Fibroblast of skin of right biceps (primary cell): ENCODE measurements at places on chromosomes 3 and 15.

DNA sequence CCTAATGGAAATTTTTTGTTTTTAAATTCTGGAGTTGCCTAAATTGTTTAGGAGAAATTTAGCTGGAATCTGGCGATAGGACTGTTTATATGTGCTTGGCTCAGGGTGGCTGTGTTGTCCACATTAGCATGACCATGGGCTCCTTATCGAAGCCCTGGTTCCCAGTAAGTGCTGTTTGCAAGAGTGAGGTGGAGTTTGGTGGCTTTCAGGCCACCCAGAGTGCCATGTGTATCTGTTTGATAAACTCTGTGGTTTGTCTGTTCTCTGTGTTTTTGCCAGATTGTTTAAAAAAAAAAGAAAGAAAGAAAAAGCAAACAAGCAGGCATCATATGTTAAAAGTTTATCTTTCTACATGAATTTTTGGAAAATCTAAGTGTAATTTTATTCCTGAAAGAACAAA lies 51.5 kb downstream of the PLCL2 start:
- DNase-seq, result no peak

DNA sequence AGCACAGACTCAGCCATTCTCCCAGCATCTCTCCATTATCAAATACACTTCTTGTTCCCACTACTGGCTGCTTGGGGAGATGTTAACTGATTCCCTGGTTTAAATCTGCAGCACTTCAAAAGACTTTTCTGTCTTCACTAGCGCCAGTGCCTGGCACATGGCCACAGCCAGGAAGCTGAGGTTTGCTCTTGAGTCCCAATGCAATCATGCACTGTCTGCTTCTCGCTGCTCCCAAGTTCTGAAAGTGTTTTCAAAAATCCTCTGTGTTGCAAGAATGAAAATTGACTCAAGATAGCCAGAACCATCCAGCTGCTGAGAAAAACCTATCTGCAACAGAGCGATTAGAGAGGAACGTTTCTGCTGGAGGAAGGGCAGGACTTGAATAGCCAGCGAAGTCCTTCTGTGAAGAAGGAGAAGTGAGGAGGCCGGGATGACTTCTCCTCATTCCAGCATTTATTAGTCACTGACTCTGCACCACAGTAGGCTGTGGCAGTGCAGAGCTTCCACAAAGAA lies 358.4 kb upstream of the NR2F2 start:
- peak; percentile 75 for DNase-seq

DNA sequence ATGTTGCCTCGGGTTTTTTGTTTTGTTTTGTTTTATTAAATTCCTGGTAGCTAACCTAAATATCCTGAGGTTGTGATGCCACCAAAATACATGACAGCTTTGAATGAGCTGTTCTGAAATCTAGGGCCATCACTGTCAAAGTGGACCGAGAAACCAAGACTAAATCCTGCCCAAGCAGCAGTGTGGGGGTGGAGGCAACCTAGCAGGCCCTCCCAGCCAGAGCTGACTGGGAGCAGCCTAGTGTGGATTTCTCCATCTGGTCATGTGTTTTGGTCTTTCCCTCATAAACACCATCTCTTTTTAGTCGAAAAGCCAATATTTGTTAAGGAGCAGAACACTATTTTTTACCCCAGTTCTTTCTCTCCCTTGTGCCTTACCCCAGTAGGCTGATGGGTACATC lies 52.2 kb downstream of the LARS2 start:
- no peak for DNase-seq

DNA sequence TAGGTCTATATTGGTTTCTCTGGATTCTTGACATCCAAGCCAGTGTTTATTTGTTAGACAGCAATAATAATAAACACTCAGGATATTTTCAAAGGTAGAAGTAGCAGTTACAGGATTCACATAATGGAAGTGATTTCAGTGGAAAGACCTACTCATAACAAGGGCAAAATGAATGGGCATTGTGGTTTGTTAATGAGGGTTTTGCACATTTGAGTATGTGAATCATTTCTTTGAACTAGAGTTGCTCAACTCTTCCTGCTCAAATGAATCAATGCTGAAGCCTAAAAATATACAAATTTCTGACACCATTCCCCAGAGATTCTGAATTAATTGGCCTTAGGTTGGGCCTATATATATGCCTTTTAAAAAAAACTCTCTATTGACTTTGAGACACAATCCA lies 4.1 kb upstream of the COL6A5 start:
- DNase-seq, result peak; percentile 10
